Endothelial cell (in vitro differentiated cells): ENCODE measurements at places on chromosomes 7 and 10. TPM values are rescaled to one million over a fixed set of nuclear protein-coding genes. Genes with fewer than 3 reads are reported as not detected.

DNA sequence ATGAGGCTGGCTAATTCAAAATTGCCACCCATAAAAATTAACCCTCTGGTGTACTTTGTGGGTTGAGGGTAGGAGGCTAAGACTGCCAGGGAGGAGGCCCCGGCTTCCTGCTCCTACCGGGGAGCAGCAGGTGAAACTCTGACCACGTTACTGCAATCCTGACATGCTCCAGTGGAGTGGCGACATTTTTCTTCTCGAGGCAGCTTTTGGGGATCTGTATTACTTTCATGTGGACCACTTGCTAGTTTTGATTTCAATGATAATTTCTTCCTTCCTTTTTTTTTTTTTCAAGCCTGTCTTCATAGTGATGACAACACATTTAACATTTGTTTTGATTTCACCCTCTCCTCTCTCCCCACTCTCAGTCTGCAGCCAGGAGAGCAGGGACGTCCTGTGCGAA, 14.6 kb downstream of the GATA3 start:
- no peak for DNase-seq

GRCh38 chr10:75782463-75783248, 351.2 kb downstream of the LRMDA start:
- DNase-seq, result no peak

DNA sequence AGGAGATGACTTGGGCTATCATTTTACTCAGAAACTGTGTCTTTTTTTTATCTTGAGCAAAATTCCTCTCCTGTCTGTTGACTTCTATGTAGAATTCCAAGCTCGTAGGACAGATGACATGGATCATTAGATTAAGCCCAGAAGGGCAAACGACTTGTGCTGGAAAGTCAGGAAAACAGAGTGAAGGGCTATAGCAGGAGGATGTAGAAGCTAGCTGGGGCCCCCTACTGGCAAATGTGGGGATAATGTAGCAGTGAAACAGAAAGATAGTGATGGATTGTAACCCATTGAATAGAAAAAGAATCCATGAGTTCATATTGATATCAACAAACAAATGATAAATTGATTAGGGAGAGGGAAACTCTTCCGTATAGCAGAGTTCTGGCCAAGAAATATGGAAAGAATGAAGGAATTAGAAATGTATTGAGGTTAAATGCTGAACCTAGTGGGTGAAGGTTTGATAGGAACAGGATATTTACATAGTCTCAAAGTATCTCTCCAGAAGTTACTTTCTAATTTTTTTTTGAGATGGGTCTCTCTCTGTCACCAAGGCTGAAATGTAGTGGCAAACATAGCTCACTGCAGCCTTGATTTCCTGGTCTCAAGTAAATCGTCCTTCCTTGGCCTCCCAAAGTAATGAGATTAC, 103.6 kb downstream of the LYZL1 start:
- DNase-seq, result peak; percentile 59

DNA sequence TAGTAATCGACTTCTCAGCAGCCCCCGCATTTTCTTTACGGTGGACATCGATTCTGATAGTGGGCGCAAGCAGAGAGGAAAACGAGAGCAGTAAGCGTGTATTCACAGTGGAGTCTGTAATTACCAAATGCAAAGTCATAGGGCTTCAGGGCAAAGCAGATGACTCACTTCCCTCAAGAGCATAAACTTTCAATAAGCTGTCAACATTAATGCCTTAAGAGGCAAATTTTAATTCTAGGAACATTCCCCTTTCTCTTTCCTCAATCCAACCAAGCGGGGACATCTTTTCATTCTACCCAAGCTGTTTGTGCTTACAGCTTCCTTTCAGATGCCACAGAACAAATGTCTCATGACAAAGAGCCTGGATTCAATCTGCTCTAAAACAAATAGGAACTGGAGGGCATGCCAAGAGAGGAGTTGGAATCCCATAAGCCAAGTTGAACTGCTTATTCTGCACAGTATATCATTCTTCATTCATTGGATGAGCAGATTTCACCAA, 48.6 kb downstream of the MALSU1 start:
- DNase-seq, result no peak

DNA sequence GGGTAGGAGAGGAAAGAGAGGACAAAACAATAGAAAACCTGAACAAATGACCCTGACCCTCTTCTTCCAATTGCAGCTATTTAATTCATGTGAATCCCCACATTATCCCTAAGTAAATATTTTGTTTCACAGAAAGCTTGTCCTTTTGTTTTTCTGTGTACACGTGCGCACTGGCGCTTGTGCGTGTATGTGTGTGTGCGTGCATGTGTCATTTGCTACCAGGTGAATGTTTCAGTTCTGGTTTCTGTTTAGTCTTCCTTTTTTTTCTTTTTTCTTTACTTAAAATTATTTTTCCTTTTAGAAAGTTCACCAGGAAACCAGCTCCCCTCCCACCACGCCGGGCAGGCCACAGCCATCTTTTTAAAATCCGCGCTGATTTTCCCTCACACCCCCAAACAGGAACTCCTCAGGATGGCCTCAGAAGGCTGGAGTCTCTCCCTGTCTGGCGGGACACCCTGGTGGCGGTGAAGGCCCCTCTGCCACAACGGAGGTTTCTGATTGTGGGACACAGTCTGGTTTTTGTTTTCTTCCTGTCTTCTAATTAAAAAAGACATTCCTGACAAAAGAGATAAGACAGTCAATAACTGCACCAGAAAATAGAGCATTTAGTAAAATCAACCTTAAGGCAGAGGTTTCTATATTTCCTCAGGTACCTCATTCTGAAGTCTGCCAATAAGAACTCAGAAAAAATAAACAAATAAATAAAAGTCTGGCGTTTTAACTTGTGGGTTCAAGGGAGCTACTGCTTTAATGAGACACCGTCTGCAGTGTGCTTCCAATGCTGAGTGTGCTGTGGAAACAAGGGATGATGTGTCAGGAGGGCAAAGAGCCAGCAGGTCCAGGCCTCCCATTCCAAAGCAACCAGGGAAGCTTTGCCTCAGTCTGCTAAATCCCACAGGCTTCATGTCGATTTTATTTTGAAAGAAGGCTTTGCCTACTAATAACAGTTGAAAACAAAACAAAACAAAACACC, 17.4 kb downstream of the IRF5 start:
- no peak for DNase-seq

DNA sequence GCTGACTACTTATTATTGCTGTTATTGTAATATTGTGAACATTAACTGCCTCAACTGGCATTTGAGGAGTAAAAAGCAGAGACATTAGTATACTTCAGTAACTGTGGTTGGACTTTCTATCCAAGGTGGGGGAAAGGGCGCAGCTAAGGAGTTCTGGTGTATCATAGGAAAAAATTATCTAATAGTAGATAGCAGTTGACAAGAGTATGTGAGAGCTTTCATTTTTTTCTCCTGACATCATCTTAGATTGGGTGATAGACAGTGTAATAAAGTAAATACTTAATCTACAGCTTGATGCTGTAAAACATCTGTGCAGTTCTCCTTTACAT, 68.9 kb downstream of the PHTF2 start:
- no peak for DNase-seq

- DNase-seq, result no peak
These were observed 311.4 kb upstream of the LRGUK start for GRCh38 chr7:133815611-133816210.

GRCh38 chr7:41448104-41448503, 254.8 kb downstream of the INHBA start:
- no peak for DNase-seq

DNA sequence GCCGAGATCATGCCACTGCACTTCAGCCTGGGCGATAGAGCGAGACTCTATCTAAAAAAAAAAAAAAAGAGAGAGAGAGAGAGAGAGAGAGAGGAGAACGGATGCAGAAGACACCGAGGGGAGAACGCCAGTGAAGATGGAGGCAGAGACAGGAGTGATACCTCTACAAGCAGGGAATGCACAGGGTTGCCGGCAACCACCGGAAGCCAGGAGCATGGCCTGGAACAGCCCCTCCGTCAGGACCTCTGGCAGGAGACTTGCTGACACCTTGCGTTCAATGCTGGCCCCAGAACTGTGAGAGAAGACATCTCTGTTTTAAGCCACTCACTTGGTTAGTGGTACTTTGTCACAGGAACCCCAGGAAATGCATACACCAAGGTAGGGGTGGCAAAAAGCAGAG, 38.1 kb upstream of the DUSP5 start:
- no peak for DNase-seq

DNA sequence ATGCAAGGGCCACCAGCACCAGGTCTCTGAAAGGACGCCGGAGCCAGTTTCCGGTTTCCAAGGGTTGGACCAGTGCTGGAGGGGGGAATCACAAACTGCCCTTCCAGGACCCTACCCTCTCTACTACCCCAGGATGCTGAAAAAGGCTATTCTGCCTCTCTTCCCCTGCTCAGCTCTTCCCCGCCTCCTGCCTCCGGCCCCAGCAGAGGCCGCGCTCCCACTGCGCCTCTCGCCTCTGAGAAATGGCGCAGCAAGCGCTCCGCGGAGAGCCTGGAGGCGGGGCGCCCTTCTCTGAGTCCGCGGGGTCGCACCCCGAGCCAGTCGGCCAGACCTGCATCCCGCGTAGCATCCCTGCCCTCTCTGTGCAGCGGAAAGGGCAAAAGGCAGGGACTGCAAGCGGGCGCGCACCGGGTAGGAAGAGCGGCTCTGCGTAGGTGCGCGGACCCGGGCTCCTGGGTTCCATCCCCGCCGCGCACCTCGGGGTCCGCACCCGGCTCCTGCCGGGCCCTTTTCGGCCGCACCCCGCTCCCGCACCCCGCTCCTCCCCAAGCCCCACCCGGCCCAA, 476 bp upstream of the RET start:
- DNase-seq, result no peak

GRCh38 chr10:86401588-86402282, 35.1 kb upstream of the GRID1 start:
- no peak for DNase-seq

- no peak for DNase-seq
These were observed 149.6 kb upstream of the SEMA3E start for GRCh38 chr7:83798489-83798888.

DNA sequence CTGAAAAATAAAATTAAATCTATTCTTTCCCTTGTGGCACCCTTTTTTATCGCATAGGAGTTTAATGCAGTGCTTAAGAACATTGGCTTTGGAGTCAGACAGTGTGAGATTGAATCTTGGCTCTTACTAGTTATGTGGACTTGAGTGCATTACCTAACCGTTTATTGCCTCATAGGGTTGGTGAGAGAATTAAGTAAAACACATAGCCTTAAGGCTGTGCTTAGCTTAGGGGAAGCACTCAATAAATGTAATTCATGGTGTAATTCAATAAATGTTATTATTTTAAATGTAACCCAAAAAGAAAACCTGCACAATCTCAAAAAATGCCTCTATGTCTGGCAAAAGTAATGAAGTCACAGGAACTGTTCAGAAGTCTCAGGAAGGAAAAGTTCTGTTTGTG, 2.7 kb downstream of the STK17A start:
- DNase-seq, result no peak

DNA sequence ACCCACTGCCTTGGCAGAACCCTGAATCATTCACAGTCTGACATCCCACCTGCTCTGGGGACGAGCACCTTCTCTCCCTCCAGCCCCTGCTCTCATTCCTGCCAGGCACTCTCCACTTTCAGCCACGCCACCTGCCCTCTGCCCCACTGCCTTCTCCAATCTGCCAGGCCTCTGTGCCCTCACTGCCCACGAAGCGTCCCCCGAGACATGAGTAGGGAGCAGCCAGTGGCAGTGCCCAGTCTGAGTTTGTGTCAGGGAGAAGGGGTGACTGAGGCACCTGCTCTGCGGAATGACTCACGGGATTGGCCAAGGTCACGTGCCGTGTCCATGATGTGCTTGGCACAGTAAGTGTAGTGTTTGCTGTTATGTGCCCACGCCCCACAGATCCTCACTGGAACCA, 215.2 kb upstream of the PPP2R2D start:
- no peak for DNase-seq

GRCh38 chr7:6234384-6234783, 38.0 kb downstream of the CYTH3 start:
- no peak for DNase-seq

DNA sequence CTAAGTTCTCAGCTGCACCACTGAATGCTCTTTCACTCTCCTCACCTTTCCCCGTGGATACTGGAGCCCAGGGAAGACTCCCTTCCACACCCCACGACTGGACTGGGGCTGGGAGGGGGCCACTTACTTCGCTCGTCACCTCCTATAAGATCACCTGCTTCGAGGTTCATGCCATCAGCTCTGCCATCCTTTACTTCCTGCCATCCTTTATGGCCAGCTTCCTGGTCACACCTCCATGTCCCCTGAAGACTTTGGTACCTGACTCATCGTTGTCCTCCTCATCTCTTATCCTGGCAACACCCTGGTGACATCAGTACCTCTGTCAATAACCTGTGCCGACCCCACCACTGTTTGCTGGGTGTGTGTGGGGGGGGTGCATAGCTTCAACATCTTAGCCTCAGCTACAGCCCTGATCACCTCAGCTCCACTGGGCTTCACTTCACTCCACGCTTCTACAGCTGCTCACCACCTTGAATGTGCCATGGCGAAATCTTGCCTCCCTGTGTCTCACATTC, 8.7 kb upstream of the VDAC2 start:
- DNase-seq, result no peak

DNA sequence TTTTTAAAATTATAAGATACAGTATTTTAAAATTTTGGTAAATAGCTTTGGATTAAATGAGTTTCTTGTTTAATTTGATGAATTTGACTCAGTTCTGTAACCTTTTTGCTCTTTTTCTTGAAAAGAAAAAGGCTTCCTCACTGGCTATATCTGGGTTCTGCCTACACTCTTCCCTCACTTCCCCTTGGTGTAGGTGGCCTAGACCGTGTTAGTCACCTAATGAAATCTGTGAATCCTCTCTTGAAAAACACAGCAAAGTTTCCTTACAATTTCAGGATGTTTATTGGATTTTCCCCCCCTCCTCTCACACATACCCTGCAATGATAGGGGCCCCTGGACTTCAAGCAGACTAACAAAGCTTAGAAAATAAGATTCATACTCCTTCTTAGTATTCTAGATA, 231.6 kb downstream of the ADK start:
- DNase-seq, result no peak

DNA sequence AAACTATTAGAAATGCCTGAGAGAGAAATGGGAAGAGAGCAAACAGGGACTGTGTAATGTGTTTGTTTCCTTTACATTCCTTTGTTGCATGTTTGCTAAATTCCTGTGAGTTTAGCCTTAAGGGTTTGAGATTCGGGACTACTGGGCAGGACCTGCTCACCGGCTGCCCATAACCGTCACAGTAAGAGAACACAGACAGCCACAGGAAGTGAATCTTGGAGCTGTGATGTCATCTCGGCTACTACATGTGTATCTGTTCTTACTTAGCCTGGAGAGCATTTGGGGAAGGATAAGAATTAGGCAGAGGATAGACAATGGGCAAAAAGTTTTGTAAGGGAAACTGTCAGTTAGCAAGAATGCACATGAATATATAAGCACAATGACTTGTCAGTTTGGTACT, 485.1 kb upstream of the KLF6 start:
- no peak for DNase-seq

- no peak for DNase-seq
These were observed 148.4 kb downstream of the CREB5 start for GRCh38 chr7:28560767-28561166.

- DNase-seq, result no peak
These were observed 34.9 kb downstream of the CHST15 start for GRCh38 chr10:124058346-124059003.

GRCh38 chr7:120862987-120863590, 5.1 kb upstream of the TSPAN12 start:
- DNase-seq, result no peak

Gene PHKG1
- total RNA-seq, result not detected

Gene STOX1
- 0.21 TPM for total RNA-seq

Gene HIF1AN
- total RNA-seq, result 44.4 TPM
